Memory B cell (primary cell): ENCODE measurements at places on chromosomes 6 and 20.

DNA sequence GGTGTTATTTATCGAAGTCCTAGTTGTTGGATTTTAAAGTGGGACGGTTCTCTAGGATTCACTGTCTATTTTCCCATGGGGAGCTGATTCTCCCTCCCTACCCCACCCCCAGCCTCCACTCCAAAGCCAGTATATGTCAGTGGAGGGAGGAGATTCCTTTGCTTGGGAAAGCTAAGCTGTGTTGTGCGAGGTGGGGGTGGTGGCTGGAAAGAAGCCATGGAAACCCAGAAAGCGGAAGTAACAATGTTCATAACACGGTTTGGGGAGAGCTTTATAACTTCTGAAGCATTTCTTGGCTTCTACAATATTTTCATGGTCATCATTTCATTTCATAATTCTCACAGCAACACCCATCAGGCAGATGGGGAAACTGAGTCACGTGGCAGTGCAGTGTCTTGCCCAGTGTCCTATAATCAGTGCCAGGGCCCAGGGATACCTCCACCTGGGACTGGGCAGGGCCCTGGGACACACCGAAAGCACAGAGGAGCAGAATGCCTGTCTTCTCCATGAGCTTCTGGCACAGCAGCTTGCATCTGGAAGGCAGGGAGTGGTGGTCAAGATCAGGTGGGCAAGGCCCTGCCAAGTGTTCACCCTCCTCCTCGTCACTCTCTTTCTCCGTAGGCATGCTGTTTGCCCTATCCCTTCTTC lies 4.5 kb downstream of the SUN5 start:
- no peak for DNase-seq

GRCh38 chr6:82441047-82441855 lies 77.6 kb downstream of the TPBG start:
- no peak for DNase-seq

GRCh38 chr6:29696147-29697125 lies 15.5 kb upstream of the ZFP57 start:
- DNase-seq, result no peak

DNA sequence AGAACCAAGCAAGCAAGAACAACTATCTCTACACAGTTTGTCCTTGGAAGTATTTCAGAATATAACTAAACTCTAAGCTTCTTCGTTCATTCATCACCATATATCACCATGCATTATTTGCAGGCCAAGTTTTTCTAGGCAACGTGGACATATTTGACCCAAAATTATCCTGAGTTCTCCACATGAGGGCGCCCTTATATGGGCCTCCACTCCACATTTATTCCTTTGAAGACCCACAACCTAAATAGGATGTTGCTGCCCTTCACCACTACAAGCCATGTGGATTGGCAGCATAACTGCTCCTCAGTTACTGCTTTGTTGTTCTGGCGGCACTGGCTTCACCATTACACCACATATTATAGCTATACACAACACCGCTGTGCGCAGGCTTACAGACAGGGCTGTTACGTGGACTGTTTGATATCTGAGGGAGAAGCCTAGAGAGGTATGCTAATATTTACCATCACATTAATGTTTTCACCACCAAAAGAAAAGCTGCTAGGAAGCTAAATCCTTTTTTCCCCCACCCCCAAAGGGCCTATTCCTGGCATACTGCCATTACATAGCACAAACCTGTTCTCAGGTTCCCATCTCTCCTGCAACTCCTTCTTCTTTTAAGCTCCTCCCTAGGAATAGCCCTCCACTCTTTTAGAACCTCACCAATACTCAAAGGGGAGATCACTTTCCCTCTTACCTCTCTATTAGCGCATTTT lies 411.7 kb downstream of the C6orf118 start:
- no peak for DNase-seq

GRCh38 chr6:106122938-106123656 lies 37.0 kb downstream of the PRDM1 start:
- no peak for DNase-seq

- no peak for DNase-seq
These were observed 275.8 kb upstream of the PRDM1 start for GRCh38 chr6:105810105-105810921.

- no peak for DNase-seq
These were observed 216.7 kb upstream of the SLC35B3 start for GRCh38 chr6:8651998-8652397.

DNA sequence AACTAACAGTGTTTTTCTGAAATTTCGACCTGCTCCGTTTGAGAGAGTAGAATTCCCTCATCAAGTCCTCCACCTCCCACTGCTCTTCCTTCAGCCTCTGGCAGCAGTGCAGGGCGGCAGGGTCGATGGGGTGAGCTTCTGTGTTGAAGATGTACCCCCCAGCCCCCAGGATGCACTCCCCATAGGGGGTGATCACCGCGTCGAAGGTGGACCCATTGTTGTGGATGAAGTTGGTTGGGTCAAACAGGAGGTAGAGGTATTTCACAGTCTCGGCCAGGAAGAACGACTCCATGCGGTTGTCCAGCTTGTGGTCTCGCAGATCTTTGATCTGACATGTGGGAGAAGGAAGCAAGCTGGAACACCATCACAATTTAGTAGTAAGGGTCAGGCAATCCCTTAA lies 23.0 kb upstream of the TRPC4AP start:
- no peak for DNase-seq

DNA sequence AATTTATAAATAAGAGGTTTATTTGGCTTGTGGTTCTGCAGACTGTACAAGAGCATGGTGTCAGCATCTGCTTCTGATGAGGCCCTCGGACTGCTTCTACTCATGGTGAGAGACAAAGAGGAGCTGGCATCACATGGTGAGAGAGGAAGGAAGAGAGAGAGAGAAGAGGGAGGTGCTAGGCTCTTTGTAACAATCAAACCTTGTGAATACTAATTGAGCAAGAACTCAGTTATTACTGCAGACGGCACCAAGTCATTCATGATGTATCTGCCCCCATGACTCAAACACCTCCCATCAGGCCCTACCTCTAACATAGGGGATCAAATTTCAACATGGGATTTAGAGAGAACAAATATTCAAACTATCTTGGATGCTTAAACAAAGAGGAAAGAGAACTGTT lies 6.3 kb upstream of the SIRPG start:
- no peak for DNase-seq

DNA sequence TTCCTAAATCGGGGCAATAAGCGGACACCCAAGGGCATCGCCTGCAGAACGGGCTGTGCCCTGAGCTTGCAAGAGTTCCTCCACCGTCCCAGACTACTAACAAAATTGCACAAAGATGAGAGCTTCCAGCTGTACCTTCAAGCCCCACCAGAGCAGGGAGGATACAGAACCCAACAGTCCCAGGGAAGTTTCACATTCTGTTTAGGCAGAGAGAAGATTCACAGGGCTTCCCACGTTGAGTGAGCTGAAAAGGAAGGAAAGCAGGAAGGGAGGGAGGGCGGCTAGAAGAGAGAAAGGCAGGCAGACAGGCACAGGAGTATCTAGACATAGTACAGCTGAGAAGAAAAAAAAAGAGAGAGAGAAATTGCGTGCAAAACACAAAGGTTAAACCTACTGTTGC lies 112.6 kb upstream of the AFDN start:
- no peak for DNase-seq

- DNase-seq, result no peak
These were observed 227.3 kb upstream of the PDE10A start for GRCh38 chr6:165890404-165890735.

DNA sequence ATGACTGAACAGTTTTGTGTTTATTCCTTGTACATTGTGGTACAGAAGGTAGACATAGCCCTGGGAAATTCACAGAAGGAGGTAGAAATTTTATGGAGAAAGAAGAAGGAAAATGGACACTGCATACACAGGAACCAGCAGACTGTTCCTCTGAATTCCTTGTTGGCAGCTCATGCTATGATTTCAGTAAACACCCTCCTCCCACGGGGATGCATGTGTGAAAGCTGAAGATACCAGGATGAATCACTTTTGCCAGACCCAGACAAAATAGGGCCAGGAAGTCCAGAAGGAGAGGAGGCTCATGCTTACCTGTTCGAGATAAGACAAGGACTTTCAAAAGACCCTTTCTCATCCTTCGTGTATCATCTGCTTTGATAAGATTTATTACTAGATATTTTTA lies 110.3 kb upstream of the GGTLC1 start:
- DNase-seq, result no peak

DNA sequence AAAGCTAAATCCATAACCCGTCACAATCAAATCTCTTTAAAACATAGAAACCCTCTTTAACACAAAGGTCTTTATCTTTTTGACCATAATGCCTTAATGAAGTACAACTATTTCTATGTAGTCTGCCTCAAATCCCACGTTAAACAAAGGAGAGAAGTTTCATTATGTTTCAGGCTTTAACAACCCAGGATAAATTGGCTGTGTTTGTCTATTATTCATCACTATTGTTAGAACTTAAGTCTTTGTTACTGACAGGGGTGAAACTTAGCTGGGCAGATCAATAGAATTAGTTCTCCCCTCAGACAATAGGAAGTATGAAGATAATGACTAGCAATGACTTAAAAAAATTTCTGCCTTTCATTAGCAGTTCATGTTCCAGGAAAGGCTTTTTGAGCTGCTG lies 10.1 kb upstream of the METTL24 start:
- DNase-seq, result no peak

DNA sequence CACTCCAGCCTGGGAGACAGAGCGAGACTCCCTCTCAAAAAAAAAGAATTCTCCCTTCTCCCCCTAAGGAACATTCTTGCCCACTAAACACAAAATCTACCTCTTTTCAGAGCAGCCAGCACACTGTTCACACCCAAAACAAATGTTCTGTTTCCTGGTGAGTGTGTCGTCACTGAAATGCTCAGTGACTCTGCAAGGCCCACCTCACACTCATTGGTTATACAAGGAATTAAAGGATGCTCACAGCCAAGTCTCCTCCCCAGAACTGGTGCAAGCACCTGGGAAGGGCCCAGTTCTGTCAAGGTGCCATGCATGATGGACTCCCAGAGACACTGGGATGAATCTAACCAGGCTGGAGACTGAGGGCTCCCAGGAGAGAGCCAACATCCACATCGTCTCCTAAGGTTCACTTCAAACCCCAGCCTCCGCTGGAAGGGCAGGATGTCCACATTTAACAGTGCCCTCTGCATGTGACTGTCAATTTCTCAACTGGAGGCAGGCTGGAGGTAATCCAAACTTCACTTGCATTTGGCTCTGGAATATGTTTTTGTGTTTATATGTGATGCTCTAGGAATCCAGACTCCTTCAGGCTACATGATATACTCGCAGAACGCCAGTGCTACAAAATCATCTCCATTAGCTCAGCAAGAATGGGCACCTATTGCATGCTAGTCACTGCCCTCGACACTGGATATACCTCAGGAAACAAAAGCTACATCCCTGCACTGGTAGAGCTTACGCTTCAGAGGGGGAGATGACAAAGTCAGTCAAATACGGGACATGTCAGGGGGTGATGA lies 7.1 kb downstream of the RRBP1 start:
- DNase-seq, result no peak
